ENCODE measurements at places on chromosomes 7 and 10. TPM values are rescaled to one million over a fixed set of nuclear protein-coding genes. Genes with fewer than 3 reads are reported as not detected.

DNA sequence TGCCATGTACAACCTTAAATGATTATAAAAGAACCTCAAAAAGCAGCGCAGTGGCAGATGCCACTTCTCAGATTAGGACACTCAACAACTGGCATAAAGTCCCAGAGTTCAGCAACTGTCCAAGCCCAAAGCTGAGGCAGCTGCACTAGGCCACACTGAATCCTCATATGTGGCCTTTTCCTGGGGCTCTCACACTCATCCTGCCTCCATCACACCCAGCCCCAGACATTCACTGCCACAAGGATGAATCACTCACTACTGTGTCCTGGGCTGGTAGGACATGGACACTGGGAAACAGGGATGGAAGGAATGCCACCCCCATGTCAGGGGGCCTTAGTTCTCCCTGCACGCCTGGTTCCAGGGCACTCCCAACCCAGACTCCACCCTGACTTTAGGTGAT is 547.7 kb downstream of the TNS3 start:
- no peak for DNase-seq

DNA sequence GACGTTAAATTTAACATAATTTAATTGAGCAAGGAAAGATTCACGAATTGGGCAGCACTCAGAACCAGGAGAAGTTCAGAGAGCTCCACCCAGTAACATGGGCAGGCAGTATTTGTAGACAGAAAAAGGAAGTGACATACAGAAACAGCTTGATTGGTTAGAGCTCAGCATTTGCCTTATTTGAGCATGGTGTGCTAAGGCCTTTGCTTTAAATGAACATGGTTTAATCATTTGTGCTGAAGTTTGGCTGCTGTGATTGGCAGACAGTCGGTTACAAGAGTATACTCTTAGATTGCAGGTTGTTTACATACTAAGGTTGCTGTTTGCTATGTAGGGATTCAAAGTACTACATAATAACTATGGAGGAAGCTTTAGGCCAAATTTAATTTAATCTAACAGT is 199.2 kb downstream of the MALRD1 start:
- DNase-seq, result no peak

GRCh38 chr7:6172224-6172909 is 100.1 kb downstream of the CYTH3 start:
- no peak for DNase-seq

The LIPK gene
- total RNA-seq, result not detected

The NUTM2E gene
- not detected for total RNA-seq

The CTAGE6 gene
- total RNA-seq, result 0.95 TPM

The IFIT5 gene
- total RNA-seq, result 20.1 TPM
